Activated CD4-positive, alpha-beta T cell treated with anti-CD3 and anti-CD28 coated beads, Interleukin-2, amount 50 U/mL, for 4 hours (primary cell): ENCODE measurements at places on chromosomes 12 and 14.

GRCh38 chr12:102300824-102301461, 103.3 kb upstream of the PMCH start:
- no peak for DNase-seq

GRCh38 chr12:56684745-56685359, 3.2 kb downstream of the PTGES3 start:
- DNase-seq, result no peak

GRCh38 chr12:88982694-88983093, 369.6 kb downstream of the DUSP6 start:
- no peak for DNase-seq

- no peak for DNase-seq
Measured at GRCh38 chr12:41944216-41944615, 200.5 kb downstream of the GXYLT1 start.

DNA sequence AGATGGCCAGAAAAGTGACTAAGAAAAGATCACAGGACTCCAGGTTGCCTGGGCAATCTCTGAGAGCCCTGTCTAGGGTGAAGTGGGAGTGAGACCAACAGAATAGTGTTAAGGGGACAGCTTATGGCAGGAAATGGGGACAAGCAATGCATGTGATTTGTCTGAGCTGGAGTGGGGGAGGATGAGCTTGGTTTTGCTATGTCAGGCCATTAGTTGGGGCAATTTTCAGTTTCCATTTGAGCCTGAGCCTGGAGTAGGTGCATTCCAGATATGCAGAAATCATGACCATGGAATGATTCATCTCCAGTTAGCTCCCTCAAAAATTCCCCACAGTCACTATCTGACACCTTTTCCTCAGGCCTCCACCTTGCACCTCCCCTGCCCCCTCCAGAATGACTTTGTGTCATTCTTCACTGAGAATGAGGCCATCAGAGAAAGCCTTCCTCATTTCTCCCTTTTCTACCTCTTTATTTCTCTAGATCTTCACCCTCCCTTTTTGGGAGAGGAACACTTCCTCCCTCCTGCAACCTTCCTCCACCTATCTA, 150.9 kb upstream of the PLEKHG7 start:
- DNase-seq, result no peak

- DNase-seq, result no peak
Measured at GRCh38 chr14:91996948-91997371, 42.9 kb downstream of the TRIP11 start.
